SW 1271 (cell line): ENCODE measurements at places on chromosomes 5 and 9.

GRCh38 chr5:15539951-15540350 lies 40.0 kb downstream of the FBXL7 start:
- no peak for DNase-seq

GRCh38 chr5:56147659-56148230 lies 85.4 kb downstream of the ANKRD55 start:
- no peak for DNase-seq

DNA sequence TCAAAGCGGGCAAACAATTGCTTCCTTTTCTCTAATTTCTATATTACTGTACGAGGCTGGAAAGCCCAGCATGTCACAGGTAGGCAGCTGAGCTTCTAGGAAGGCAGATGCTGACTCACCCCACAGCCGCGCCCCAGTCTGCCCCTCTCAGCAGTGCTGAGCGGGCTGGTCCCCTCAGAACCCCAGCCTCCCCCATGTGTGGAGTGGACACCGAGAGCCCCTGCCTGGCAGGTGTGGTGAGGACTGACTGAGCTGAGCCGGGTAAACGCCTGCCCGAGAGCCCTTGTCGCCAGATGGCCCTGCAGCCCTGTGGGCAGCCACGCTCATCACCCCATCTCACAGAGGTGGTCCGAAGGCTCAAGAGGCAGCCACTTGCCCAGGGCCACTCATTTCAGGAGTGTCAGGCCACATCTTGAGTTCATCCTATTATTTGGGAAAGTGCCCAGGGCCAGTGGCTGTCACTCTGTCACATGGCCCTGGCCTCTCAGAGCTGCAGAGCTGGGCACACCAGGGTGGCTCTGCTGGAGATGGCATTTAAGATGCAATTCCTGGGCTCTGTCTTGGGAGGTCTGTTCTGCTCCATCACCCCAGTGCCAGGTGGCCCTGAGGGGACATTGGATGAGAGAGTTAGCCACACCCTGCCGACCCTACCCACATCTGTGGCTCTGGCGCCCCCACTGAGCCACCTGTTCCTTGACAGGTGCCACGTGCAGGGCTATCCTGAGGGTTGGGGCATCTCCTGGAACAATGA lies 12.4 kb downstream of the CARD19 start:
- no peak for DNase-seq

DNA sequence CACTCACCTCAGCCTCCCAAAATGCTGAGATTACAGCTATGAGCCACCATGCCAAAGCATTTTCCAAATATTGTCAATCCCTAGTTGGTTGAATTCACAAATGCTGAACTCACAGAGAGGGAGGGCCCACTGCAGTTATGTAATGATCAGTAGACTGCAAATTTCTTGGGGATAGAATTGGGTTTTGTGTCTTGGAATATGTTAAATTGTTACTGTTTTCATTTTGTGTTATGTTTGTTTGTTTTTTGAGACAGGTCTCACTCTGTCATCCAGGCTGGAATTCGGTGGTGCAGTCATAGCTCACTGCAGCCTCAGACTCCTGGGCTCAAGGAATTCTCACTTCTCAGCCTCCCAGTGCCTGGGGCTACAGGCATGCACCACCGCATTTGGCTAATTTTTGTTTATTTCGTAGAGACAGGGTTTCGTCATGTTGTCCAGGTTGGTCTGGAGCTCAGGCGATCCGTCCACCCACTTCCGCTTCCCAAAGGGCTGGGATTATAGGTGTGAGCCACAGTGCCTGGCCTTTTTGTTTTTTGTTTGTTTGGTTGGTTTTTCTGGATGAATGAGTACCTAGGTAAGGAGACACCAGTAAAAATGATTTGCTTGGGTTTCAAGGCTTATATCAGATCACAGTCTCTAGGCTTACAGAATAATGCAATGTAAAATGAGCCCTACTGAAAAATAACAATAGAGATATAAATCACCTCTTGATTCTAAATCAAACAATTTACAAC lies 31.5 kb upstream of the LMNB1 start:
- no peak for DNase-seq
